IMR-90 (cell line): ENCODE measurements at places on chromosomes 1 and 21. TPM values are rescaled to one million over a fixed set of nuclear protein-coding genes. Genes with fewer than 3 reads are reported as not detected.
A peak's percentile ranks its signal among the peaks of the same experiment; 100 is the strongest.

DNA sequence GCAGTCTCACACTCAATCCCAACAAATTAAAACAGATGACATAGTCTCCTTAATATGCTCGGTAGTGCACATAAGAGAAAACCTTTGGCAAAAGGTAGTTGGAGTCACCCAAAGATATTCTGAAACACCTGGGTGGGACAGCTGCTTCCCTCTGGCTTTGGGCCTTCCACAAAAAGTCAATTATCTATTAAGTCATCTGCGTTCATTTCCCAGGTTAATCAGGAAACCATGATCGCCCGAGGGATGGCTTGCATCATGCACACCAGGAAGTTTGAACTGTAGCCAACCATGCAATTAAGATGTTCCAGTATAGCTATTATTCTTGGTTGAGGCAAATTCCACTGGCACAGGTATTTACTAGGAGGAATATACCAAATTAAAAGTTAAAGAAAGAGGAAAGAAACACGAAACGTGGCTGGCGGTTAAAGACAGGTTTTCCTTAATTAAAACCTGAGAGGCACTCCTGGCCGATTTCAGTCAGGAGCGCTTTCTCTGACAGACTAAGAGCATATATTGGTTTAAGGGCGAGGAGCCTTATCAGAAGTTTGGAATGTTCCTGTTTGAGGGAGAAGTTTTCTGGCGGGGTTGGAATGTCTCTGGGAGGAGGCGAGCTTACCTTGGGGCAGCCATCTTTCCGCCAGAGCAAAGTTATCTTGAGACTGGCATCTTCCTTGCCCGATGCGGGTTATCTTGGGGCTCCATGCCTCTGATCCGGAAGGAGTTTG is 19.9 kb downstream of the CLDN17 start:
- DNase-seq = no peak

GRCh38 chr1:233463333-233463732 is 135.8 kb downstream of the MAP3K21 start:
- DNase-seq = no peak

DNA sequence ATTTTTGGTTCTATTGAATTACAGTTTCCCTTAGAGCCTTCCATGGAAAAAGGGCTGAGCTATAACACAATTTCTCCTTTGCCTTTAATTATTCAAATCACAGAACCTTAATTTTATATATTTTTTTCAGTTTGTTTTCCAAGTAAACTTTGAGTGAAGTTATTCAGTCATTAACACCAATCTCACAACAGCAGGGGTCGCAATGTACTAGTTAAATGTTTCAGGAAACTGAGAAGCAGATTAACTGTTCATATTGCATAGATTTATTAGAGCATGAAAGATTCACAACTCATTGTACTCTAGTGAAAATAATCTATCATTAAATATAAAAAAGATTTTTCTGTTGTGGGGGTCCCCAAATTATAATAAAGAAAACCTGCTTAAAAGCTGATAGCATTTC is 64.1 kb downstream of the KIFAP3 start:
- peak; percentile 55 for DNase-seq

DNA sequence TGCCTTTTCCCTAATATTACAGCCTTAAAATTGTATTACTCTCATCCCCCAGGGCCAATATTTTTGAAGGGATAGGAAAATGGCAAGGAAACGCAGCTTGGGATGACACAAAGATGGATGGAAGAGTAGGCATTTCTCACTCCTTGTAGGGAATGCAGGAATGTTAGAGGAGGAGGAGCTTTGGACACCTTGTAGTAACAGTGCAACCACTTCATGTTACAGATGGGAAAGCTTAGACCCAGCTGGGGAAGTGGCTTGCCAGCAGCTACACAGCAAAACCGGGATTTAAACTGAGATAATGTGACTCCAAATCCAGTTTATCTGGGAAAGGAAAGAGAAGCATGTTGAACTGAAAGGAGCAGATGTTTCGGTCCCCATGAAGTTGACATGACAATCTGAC is 473.7 kb upstream of the DAB1 start:
- DNase-seq = no peak

DNA sequence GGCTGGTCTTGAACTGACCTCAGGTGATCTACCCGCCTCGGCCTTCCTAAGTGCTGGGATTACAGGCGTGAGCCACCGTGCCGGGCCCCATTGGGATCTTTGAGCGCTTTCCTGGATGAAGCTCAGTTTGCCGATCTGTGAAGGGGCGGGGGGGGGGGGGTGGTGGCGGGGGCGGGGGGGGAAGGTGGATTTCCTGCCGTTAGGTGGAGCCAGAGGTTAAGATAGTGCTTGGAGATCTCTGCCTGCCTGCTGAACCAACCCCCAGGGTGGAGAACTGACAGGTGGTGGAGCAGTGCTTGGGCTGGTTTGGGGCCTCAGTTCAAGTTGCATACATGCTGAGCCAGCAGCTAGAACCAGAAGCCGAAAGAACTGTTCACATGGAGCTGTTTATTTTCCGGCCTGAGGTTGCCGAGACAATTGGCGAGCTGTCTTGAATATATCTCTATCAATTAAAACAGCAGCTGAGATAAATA is 1.7 kb downstream of the TMCC2 start:
- DNase-seq = peak; percentile 57

GRCh38 chr1:203465146-203465798 is 10.3 kb upstream of the PRELP start:
- no peak for DNase-seq

DNA sequence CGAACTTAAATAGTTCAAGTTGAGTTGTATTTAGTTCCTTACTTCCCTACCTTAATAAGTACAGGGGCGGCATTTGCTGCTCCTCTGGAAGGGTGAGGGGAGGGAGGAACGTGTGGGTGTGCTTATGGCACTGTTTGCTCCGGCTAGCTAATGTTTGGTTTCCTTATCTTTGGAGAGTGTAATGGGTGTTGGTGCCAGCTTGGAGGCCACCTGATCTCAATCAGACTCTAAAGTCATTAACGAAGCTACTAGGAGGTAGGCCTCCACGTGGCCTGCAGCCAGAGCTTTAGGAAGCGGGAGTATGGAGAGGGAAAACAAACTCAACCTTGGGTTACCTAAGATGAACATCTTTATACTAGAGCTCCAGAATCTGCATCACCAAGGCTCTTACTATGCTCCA is 43.0 kb upstream of the RAP1A start:
- DNase-seq = no peak

GRCh38 chr1:153277852-153278251 is 18.4 kb downstream of the LORICRIN start:
- DNase-seq = no peak

The CA6 gene
- total RNA-seq = not detected in 2 replicates

The DPT gene
- total RNA-seq = not detected in 2 replicates

The TRIM17 gene
- not detected in 2 replicates for total RNA-seq
